ENCODE measurements at places on chromosomes 6 and 20.

DNA sequence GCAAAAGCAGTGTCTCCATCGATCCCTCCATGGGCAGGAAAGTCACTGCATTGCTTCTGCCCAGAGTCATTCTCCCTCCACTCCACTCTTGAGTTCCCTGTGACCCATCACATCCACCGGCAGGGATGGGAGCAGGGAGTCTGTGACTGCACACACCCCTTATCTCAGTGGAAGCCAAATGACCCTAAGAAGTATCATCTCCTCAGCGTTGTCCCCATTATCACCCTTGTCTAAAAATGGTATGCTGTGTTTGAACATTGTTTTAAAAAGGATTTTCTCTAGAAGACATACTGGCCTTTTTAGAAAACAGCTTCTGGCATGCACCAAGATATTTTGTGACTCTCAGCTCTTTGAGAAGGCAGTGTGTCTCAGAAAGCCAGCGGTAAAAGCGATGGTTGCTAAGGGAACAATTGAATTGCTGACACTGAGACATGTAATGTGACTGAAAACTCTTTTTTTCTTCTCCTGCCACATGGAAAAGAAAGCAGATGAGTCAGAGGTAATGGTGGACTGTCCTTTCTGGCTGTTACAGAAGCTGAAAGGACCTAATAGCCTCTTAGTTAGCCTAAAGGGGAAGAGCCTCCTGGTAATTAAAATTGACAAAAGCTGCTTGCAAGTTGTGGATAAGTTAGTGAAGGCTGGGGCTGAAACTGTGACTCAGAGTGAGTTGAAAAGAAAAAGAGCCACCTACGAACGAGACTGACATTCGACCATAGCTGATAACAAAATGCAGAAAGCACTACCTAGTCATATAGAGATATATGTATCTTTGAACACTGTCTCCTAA is 120.5 kb downstream of the MAP3K7 start:
- no peak for DNase-seq

DNA sequence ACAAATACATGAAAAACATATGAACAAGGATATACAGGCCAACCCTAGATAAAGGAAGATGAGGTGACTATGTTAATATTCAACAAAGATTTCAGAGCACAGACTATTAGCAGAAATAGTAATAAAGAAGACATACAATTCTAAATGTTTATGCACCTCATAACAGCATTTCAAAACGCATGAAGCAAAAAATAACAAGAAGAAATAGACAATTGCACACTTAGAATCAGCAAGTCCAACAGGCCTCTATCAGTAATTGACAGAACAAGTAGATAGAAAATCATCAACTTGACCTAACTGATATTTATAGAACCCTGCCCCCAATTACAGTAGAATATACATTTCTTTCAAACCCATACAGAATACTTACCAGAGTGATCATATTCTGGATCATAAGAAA is 11.4 kb upstream of the DOK5 start:
- DNase-seq, result no peak

DNA sequence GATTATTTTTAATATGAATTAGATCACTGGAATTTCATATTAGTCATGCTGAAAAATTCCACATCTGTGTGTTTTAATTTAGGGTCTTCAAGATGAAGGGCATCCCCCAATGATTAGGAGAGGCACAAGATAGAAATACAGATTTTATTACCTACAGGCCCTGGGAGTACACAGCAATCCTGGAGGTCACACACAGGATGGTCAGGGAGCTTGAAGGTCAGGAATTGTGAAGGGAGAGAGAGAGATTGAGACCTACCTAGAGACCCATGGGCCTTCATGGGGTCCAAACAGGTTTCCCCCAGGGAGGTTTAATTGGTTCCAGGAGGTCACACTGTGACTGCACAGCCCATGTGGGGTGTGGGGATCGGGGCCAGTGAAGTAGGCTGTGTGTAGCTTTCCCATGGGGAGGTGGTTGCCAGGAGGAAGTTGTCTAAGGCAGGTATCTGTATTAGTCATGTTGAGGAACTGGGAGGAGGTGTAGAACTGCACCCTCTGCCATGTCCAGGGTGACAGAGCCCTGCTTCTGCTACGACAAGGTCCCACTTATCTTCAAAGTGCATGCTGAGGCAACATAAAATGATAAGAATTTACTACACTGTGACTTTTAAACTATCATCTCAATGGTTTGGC is 18.3 kb downstream of the SNX9 start:
- DNase-seq, result no peak

- DNase-seq, result peak; percentile 6
These were observed 317.8 kb downstream of the CENPW start for GRCh38 chr6:126657561-126658175.

- DNase-seq, result no peak
These were observed 180.5 kb downstream of the TENT5A start for GRCh38 chr6:81572020-81572419.

DNA sequence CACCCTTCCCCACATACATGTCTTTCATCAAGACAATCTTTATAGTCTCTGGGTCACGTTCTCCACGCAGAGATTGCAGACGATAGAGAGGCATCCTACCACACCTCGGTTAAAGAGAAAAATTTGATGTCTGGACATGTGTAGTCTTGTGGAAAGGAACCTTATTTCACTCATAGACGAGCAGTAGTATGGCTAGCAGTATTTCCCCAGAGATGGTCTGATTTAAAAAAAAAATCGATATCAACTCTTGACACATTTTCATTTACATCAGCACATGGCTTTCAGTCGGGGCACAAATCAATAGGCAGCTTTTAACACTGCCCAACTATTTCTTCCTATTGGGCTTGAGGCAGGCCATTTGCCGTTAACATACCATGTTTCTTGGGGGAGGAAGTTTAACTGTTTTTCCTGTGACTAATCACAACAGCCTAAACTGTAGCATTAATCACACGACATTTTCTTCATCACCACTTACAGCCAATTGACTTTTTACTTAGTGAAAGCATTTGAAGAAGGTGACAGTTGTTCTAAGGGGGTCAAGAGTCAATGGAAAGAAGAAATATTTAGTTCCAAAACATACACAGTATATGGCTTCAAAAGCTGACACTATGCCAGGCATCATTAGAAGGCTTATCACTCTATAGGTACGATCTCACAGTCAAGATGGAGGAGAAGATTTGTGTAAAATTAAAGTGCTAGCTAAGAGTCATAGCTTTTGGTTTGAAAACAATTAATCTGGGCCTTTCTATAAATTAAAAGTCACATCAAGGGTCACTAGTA is 129.5 kb upstream of the HDAC2 start:
- DNase-seq, result no peak

DNA sequence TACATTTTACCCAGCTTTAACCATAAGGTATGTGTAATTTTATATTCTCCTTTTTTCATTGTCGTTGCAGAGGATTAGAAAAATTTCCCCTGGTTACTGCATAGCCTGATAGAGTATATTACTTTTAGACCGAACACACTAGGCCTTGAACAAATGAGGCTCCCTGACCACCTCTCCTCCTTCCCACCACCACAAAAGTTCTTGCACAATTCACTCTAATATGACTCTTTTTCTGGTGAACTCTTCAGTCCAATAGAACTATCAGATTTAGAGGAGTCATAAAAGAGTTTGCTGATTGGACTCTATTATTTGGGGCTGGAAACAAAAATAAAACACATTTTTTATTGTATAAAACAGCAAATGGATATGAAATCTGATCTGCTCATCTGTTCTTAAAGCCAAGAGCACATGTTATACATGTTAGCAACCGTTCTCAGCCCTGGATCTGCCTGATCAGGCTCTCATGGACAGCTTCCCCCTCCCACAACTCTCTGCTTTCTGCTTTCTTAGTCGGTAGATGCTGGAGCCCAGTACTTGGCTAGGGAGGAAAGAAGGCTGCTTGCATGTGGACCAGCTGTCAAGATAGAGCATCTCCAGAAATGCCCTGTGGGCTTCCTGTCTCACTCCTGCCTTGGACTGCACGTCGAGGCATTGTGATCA is 83.5 kb downstream of the CD164 start:
- no peak for DNase-seq

DNA sequence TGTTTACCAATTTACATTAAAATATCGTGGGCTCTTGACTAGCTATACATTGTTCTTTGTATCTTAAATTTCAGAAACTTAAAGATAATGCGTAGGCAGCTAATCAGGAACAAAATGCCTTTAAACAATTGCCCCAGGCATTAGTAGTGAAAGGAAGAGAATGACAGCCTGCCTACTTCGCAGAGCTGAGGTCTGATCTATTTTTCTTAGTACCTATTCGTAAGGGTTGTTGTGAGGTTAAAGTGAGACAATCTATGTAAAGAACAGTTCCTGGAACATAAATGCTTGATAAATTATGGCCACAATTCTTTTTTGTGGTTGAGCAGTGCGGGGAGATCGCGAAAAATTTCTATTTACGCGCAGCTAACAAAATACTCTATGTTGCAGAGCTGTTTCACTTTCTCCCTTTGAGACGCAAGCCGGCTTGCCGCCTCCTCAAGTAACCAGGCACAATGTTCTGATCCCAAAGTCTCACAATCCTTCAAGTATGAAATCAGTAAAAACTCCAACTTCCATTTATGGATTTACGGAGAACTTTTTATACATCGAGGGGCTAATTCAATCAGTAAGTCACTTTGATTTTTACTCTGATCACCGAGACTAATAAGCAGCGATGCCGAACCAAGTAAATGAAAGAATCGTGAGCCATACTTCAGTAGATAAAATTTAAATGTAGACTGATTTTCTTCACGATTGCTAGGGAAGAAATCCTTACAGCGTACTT is 878 bp upstream of the PNRC1 start:
- no peak for DNase-seq

DNA sequence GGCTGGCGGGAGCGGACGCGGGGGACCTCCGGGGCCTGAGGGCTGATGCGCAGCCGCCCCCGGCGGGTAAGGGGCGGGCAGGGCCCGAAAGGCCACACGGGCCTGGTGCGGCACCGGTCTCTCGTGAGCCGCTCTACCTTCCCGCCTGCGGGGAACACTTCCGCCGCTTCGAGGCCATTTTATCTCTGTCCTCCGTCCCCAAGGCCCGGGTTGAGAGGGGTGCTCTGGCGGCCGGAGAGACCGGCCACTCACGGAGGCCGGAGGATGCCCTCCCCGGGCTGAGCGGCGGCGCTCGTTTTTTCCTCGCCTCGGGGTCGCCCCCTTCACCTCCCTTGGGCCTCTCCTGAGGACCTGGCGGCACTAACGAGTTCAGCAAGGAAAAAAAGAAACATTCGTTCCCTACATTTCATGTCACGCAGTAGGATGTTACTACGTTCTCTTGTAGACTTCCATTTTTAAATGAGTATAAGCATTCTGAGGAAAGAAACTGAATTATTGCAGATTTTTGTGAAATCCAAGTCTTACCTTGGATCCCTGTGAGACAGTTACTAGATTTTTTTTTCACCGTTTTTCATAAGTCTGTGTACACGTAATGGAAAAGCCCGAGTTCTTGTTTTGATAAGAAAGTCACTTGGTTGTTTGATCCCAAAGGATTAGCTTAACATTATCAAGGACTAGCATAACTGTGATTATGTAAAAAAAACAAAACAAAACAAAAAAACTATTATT is 575 bp downstream of the WTAP start:
- peak; percentile 62 for DNase-seq

GRCh38 chr6:149701714-149702113 is 16.2 kb downstream of the LATS1 start:
- no peak for DNase-seq

GRCh38 chr6:129419324-129419723 is 290.7 kb downstream of the ARHGAP18 start:
- DNase-seq, result no peak

GRCh38 chr6:50271266-50271665 is 221.5 kb upstream of the DEFB112 start:
- no peak for DNase-seq

DNA sequence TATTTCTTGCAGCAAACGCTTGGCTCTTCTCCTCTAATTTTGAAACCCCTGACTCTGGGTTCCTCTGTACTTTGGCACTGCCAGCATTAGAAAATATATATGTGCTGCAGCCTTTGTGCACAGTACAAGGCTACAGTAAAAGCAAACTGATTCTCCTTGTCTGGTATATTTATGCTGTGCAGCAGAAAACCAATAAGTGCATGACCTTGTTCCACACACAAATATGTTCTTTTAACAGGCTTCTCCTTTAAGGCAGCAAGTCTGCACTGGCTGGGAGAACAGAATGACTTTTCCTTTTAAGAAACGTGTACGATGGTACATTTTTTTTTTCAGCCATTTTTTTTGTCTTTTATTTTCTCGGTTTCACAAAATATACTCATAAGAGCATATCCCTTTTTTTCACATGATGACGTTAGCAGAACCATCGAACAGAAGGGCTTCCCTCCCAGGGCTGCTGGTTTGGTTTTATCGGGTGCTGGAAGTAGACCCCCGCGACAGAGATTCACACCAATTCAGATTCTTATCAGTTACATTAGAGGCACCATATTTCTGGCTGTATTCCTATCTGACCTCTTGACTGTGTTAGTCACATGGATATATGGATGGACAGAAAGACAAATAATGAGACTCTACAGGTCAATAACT is 129.9 kb upstream of the ARID1B start:
- no peak for DNase-seq

DNA sequence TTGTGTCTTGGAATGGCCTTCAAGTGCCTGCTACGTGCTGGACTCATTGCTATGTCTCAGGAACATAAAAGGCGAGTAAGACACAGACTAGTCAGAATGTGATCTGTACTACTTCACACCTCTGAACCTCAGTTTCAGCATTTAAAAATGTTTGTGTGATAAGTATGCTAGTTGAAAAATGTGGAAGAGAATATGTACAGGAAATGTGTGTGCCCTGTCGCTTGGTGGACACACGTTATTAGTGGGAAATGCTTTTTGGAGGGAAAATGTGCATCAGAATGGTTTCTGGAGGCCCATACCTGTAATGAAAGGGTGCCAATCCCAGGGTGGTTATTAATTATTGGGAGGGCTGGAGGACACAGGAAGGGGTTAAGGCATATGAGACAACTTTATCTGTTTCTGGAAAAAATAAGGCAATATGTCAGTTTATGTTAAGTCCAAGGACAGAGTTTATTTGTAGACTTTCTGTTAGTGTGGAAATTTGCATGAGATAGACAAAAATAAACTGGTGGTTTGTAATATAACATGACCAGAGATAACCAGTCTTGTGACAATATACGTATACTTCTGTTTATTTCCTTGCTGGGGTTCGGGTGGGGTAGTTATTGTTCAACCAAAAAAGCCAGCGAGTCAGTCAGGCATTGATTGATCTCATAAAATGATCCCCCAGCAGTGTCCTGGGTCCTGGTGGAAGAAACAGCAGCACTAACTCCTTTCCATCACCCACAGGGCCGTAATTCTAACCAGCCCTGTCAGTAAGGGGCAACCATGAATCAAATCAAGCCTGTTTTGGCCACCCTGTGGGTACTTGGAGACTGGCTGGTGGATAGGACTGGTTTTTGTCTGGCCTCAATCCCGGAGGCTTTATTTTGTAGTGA is 117.9 kb downstream of the JARID2 start:
- no peak for DNase-seq

- no peak for DNase-seq
These were observed 566.4 kb downstream of the BMP2 start for GRCh38 chr20:7333841-7334240.

All from NCI-H1105 (cell line).